Stimulated activated naive CD8-positive, alpha-beta T cell treated with anti-CD3 and anti-CD28 coated beads, Interleukin-15, Interleukin-2, amounts not matched to agents 100 U/mL and 50 U/mL, for 24 hours (primary cell): ENCODE measurements at places on chromosomes 4 and X.
A peak's percentile ranks its signal among the peaks of the same experiment; 100 is the strongest.

DNA sequence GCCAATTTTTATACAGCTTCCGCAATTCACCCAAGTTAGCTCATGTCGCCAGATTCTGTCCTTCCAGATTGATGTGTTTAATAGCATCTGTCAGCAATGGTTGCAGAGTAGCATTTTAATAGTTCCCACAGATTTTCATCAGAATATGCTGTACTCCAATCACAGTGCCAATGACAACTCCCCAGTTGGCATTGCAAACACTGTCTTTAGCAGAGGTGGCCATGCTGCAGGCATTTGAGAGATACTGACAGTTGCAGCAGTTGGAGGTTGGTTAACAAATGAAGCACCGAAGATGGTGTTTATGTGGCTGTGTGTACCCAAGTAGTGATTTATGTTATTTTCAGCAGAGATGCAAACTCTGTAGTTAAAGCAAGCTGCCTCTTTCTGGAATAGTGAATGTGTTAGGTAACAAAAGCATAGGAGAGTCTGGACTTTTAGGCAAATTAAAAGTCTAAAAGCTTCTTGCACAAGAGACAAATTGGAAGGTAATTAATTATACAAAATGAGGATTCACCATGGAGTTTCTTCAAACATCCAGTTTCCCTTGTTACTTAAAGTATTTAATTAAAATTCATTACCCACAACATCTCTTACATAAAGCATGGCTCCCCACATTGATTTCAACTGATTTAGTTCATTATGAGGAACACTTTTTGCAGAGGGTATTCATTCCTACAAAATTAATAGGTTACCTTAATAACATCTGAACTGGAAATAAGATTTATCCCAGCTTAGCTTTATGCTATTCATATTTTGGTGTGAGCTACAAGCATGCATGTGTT is 65.2 kb downstream of the PARM1 start:
- DNase-seq, result no peak

GRCh38 chrX:21167011-21167410 is 207.2 kb upstream of the CNKSR2 start:
- DNase-seq, result no peak

DNA sequence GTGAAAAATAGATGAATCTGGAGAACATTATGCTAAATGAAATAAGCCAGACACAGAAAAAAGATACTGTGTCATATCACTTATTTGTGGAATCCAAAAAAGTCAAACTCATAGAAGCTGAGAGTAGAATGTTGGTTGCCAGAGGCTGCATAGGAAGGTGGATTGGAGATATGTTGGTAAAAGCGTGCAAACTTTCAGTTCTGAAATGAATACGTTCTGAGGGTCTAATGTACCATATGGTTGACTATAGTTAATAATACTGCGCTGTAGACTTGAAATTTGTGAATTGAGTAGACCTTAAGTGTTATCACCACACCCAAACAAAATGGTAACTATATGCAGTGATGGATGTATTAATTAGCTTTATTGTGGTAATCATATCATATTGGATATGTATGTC is 45.0 kb upstream of the UPRT start:
- DNase-seq, result no peak

DNA sequence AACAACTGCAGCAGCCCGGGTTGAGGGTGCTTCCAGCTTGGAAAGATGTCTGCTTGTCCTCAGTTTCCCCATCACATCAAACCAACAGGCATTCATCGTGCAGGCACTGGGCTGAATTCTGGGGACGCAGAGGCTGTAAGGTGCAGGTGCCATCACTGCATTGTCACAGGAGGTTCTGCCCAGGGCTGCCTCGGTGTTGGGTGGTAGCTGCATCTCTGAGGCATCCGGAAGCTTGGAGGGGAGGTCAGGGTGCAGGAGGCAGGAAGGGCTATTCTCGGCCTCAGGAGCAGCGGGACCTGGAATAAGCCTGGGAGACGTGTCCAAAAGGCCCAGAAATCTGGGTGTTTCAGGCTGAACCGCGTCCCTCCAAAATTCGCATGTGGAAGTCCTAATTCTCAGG is 134.6 kb downstream of the HMX1 start:
- no peak for DNase-seq

DNA sequence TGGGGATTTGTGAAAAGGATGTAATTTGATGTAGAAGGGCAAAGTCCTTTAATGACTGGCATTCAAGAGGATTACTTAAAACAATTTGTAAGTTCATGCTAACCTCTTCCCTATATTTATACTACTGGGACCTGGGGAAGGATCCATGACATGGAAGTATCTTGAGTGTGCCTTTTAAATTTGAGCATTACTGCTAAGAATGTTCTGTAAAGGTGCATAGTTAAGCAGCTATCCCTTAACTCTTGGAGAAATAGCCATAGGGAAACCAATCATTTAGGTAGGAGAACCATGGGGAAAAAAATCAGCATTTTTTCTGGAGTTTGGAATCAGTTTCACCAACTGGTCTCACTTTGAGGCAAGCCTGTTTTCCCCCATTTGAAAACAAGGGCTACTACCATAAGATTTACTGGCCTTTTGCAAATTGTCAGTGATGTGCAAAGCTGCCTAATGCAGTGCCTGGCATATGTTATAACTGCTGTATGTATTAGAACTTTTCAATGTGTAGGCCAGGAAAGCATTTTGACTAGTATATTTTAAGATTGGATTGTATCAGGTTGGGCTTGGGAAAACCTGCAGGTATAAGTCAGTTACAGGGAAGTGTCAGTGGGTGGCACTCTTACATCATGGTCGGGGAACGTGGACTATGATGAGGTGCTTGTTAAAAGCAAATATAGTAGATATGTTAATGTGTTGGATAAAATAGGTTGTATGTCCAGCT is 72.1 kb downstream of the PRSS12 start:
- peak; percentile 27 for DNase-seq

DNA sequence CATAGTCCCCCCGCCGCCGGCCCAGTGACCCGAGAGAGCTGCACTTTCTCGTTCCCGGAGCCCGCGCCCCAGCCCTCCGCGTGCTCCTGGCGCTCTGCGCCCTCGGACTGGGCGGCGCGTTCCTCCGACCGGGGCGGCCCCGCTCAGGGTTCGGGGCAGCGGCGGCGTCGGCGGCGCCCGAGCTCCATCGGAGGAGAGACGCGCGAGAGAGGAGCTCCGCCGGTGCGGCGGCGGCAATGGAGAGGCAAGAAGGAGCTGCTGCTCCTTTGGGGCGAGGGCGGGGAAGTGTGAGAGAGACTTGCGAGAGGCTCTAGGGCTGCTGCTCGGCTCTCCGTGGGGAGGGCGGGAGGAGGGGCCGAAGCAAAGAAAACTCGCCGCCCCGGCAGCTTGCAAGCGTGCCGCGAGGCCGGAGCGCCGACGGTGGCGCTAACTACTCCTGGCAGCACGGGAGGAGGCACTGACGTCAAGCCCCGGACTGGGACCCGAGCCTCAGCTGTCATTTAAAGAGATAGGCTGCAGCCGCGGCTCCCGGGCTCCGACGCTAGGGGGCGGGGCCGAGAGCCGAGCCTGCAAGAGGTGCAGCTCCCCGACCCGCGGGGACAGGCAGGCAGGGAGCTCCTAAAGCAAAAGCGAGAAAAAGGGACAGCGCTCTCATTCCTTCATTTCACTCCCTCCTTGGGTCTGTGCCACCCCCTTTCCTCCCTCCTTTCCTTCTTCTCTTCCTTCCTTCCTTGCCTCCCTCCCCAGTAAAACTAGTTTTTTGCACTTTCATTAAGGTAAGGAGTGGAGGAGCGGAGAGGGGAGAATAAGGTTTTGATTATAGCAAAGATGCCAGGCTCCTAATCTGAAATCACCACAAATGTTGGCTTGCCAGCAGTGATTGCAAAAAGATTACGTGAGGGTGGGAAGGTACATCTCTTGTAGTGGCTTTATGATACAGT is at the start of gene KCTD8:
TSS of gene KCTD8 (minus strand) at position 289 of the 941 bp plus-strand sequence.
- DNase-seq, result peak; percentile 75

- no peak for DNase-seq
Observed at GRCh38 chr4:118224243-118224829, 128.5 kb downstream of the PRSS12 start.

- DNase-seq, result no peak
Observed at GRCh38 chr4:26015906-26016305, 101.9 kb downstream of the SMIM20 start.

DNA sequence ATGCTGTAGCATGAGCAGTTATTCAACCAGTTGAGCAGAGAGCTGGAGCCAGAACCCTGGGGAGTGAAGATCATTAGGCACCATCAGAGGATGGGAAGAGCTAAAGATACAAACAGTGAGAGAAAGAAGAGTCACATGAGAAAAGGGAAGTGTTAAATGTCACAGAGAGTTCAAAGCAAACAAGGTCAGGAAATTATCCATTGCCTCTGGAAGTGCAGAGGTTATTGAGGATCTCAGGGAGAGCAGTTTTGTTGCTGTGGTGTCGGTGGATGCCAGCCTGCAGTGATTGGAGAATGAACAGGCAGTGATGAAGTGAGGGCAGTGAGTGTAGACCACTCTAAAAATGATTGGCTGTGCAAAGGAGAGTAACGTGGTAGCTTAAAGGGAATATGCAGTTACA is 17.7 kb downstream of the SPARCL1 start:
- DNase-seq, result no peak

DNA sequence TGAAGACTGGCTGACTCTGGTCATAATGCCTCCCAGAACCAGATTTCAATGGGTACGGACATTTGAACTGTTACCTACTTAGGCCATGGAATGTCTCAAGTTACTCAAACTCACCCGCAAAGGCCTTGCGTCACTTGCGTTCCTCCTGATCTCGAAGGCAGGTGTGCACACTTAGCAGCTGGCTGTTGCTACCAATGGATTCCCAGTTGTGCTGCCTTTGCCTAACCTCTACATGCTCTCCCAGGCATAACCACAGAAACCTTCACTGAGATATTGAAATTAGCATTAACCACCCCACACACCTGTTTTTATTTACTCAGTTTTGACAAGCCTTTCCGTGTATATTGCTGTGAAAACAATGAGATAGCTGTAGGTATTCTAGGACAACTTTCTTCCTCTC is 2.8 kb downstream of the ERVMER34-1 start:
- DNase-seq, result no peak

DNA sequence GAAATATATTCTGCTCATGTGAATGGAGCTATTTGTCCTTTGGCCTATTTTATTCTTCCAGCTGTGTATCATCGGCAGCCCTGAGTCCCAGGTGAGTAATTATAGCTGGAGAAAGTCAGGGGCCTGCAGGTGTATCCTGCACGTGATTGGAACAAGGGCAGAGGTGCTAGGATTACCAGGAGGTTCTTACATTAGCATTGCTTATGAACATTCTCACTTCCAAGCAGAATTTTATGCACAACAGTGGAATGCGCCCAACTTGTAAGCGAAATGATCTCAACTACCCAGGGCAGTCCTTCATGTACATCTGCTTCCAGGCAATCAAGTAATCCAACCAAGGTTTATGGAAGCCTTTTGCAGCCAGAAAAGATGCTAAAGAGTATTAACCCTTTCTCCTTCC is 68.9 kb upstream of the NRK start:
- DNase-seq, result no peak

DNA sequence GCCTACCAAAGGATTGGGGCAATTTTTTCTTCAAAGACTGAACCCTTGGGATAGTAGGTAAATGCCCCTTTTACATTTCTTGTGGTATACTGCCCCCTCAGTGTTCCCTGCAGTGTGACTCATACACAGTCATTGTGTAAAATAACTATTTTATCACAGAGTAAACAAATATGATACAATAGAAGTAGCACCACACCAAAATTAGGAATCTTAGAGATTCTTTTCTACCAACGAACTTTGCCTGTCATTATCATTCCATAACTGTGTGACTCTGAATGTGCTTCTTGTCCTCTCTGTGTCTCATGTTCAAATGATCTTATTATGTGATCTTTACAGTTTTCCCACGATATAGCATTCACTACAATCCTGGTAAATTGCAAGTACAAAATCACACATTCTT is 517.0 kb downstream of the ZIC3 start:
- DNase-seq, result no peak

GRCh38 chr4:126018274-126018673 is 703.5 kb downstream of the FAT4 start:
- no peak for DNase-seq

DNA sequence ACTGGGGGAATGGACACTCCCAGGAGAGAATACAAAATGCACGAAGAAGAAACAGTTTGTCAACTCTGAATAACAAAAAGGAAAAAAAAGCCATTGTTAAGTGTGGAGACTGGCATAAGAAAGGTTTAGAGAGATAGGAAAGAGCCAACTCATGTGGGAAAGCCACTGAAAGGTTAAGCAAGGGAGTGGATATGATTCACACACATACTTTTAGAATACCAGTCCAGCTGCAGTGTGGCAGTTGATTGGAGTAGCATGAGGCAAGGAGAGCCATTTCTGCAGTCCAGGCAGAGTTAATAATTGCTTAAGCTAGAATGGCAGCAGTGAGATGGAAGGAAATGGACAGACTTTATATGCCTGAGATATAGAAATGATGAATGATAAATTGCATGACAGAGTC is 36.9 kb upstream of the ADAD1 start:
- no peak for DNase-seq

GRCh38 chrX:50594788-50595187 is 124.2 kb upstream of the DGKK start:
- no peak for DNase-seq

GRCh38 chr4:44716597-44716996 is 9.8 kb downstream of the GNPDA2 start:
- DNase-seq, result no peak

GRCh38 chr4:158808399-158808798 is 39.6 kb downstream of the FNIP2 start:
- no peak for DNase-seq

DNA sequence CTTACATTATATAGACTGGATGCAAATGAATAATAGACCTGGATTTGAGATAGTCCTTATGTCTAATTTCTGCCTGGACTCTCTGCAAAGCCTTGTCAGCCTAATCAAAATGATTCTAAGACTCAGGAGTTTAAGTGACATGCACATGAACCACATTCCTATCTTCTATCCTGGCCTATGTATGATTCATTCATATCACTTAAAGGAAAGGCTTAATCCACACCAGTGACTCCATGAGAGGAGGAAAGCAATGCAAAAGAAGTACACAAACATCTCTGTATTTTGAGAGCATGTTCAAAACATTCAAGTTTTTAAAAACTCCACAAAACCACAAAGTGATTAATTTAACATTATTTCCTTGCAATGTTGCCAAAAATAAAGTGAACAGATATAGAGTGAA is 14.6 kb downstream of the AMOT start:
- no peak for DNase-seq

DNA sequence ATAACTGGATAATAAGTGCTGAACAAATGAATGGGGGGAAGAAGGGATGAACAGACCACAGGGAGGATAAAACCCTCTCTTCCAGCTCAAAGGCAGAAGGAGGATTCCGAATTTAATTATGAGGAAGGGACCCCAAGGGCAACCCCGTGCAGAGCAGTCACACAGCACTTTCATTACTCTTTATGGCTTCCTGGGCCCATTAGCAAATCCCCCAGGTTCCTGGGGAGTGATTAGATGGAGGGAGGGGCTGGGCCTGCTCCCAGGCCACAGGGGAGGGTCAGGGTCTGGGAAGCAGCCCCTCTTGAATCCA is 67.1 kb downstream of the PPP2R2C start:
- DNase-seq, result no peak

- no peak for DNase-seq
Observed at GRCh38 chr4:31192341-31192740, 472.2 kb downstream of the PCDH7 start.
